Foreskin keratinocyte (primary cell): ENCODE measurements at places on chromosomes 3 and 15.

DNA sequence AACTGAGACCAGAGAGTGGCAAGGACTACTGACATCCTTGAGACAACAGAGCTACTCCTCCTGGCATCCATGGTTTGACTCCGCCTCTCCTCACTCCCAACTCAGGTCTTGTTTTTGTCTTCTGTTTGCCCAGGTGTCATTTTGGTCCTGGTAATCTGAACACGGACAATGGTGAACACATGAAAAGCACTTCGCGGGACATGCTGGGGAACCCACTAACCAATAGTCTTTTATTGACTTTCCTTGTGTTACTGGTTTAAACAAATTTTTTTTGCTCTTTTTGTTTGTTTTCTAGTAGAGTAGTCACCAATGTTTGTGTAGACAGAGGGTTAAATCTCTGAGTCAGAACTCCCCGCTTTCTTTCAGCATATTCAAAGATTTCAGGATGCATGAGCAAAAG, 38.4 kb downstream of the LARP6 start:
- no peak for DNase-seq

GRCh38 chr3:49057268-49057667, 28.1 kb upstream of the IMPDH2 start:
- no peak for DNase-seq

GRCh38 chr3:37189109-37189508, 14.7 kb upstream of the LRRFIP2 start:
- no peak for DNase-seq

GRCh38 chr3:56862352-56863062, 60.8 kb upstream of the ARHGEF3 start:
- DNase-seq: no peak

GRCh38 chr15:67109141-67110034, 44.0 kb downstream of the SMAD3 start:
- DNase-seq: no peak

DNA sequence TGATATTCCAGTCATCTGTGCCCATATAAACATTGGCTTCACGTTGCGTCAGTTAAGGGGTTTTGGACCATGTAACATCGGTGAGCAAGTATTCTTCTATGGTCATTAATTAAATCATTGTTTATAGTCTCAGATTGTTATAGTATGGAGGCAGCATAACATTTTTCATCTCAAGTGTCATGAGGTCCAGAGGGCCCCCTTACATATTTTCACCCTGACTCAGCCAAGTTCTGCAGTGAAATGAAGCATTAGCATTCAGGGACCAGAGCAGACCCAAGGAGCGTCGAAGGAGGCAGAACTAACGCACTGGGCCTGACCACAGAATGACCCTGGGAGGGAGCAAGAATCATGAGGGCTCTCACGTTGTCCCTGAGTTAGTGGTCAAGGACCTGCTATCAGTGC, 171.5 kb downstream of the LRTM1 start:
- DNase-seq: no peak

- DNase-seq: no peak
These were observed 132.1 kb upstream of the KLHL25 start for GRCh38 chr15:85926834-85927233.

GRCh38 chr3:27560484-27561056, 76.4 kb upstream of the SLC4A7 start:
- no peak for DNase-seq

GRCh38 chr3:129035360-129036221, 25.0 kb upstream of the GP9 start:
- DNase-seq: no peak

- no peak for DNase-seq
These were observed 148.1 kb downstream of the SNRK start for GRCh38 chr3:43434431-43434830.

- peak; percentile 17 for DNase-seq
These were observed 42.3 kb downstream of the RSRC1 start for GRCh38 chr3:158152186-158152585.

DNA sequence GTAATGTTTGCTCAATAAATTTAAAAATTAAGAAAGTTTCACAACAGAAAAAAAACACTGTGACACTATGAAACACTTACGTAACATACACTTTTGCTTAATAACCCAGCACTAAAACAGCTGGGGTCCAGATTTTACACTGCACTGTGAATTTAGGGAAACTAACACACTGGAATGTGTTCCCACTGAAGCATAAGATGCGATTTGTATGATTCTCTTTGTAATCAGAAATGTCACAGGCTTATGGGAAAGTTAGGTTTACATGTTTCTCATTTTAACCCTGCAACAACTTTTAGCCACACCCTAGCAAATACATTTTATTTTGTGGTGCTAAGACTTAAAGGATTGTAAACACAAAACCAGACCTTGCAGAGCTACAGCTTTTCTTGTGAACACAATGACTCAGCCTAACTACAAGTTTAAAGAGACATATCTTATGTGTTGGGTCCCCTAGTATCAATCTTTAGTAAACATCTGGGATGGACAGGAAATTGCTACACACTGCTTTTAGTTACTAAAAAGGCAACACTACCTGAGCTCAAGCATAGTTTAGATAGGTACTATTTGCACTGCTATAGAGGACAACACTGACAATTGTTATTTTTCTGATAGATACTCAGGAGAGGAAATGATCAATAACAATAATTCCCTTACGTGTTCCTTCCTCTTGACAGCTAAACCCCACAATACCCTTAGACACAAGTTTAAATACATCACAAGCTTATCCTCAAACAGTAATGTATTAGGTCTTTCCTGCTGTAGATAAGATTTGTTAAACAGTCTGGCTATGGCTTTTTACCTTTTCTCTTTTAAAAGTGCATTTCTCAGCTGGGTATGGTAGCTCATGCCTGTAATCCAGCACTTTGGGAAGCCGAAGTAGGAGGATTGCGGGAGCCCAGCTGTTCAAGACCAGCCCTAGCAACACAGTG, 3.8 kb downstream of the PLD1 start:
- peak; percentile 85 for DNase-seq

DNA sequence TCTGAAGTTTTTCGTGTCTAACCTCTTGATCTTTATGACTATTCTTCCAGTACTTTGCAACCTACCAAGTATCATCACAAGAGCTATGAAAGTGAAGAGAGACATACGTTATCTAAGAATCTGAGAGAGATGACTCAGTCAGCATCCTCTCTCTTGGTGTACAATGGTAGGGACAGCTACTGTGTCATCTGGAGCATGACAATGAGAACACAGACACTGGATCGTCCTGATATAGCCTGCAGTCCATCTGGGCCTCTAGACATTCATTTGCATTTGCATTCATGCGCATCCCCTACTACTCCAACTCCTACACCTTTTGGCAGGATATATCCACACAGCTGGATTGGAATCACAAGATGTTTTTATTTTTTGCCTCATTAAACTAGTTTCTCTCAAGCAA, 115.2 kb downstream of the PEX5L start:
- no peak for DNase-seq

DNA sequence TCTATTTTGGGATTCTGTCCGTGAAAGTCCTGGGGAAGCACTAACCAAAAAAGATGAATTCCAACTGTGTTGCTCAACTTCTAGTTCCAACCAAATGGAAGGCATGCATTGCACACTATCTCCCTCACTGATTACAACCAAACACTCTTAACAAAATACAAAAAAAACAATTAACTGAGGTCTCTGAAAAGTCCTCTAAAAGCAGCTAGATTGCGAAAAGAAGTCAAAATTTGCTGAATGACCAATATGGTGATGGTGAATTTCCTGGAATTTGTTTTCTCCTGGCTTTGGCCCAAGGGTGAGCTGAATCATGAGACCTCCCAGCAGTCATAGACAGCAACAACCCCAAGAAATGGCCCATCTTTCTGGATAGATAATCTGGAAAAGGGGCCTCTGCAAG, 28.3 kb downstream of the CYP19A1 start:
- no peak for DNase-seq

GRCh38 chr15:76309601-76310330, 1.5 kb downstream of the ETFA start:
- no peak for DNase-seq

DNA sequence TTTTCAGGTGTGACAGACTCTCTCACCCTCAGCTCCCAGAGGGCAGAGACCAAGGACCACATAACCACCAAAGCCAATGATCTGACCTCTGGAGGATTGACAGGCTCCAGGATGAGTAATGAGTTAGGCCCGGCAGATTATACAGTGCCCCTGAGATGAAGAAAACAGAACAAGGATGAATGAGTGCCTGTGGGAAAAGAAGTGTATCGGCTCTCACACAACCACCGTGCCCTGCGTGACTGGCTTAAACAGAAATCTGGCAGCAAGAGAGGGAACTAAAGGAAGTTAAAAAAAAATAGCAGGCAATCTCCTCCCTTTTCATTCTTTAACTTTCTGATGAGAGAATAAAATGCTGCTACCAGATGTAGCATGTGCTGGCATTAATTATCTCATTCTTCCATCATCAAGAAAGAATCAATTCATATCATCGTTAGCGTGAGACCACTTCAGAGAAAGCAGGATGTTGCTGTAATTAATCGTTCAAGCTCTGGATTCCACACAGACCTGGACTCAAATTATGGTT, 227.5 kb upstream of the COL8A1 start:
- DNase-seq: no peak

DNA sequence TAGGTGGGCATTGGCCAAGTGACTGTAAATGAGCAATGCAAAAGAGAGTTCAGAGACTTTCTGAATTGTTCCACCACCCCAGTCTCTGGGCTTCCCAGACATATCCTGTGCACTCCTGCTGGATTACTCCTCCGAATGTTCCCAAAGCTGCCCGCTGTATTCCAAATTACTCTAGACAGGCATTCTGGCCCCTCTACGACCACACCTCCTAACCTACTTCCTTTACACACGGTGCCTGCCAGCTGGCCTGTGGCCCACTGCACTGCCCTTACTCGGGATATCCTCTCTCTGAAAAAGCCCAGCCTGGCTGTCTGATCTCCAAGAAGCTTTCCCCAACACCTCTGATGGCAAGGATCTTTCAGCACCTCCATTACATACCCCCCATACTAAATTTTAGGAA, 66.6 kb downstream of the DUT start:
- no peak for DNase-seq

DNA sequence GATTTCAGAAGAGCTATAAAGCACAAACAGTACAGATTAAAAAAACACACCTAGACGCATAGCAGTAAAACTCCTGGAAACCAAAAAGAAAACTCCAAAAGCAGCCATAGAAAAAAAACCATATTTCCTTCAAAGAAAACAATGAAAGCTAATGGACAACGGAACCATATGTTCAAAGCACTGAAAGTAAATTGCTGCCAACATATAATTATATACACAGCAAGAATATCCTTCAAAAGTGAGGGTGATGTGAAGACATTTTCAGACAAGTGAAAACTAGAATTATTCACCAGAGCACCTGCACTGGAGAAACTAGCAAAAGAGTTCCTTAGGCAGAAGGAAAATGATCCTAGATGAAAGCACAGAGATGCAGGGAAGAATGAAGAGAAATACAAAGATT, 58.2 kb upstream of the PCSK6 start:
- DNase-seq: no peak

DNA sequence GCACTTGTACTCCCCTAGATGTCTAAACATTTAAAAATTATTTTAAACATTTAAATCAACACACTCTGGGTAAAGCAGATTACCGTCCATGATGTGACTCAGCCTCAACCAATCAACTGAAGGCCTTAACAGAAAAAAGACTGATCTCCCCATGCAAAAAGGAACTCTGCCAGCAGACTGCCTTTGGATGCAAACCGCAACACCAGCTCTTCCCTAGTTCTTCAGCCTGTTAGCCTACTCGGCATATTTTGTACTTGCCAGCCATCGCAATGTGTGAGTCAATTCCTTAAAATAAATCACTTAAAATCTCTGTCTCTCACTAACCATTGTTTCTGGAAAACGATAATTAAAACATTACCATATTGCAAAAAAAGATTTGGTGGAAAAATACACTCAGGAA, 375.9 kb downstream of the RSL24D1 start:
- DNase-seq: no peak

DNA sequence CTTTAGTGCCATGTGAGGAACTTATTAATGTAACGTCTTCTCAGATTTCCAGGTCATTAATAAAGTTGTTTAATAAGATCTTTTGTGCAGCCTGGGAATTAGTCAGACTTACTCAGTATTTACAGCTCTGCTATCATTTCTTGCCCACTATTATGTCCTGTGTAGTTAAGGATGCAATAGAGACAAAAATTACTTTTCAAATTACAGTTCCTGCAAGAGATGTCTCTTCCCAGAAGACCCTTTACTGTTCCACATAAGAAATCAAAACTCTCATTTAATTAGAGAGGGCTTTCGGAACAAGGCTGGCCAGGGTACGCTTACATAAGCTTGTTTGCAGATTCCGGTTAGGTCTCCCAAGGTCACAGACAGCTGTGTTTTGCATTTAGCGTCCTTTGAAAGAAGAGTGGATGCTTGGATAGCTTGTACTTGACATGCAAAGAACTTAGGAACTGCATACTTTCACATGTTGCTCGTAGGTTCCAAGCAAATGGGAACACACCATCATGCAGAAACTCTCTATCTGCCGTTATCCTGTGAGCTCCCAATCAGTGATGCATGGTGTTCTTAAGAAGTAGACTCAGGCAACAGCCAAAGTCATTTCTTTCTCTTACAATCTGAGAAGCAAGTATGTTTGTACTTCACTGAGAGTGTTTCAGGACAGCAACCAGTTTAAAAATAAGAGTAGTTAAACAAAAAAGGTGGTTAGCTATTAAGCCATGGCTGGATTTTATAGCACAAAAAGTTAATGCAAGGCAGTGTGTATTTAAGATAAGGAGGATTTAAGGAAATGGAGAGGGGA, 37.4 kb downstream of the FILIP1L start:
- no peak for DNase-seq

GRCh38 chr3:4753073-4753691, 226.1 kb upstream of the BHLHE40 start:
- no peak for DNase-seq

DNA sequence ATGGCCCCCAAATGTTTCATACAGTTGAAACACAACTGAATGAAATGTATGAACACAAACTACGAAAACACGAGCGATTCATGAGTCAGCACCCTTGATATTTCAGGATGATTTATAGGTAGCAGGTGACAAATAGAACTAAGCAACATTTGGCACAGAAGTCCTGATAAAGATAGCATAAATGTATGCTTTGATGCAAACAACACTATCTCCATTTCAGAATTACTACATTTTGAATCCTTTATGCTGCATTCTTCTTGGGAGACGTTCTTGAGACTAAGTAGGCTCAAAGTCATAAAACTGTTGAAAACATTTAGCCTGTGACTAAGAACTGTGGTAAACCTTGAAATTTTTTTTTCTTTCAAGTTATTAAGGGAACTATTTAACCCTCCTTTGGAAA, 200.3 kb upstream of the ICE2 start:
- DNase-seq: no peak
